Activated CD4-positive, alpha-beta T cell treated with anti-CD3 and anti-CD28 coated beads, Interleukin-2, Interleukin-6, amounts not matched to agents 100 ng/mL and 50 ng/mL, durations not matched to agents 16 hours and 8 hours (primary cell): ENCODE measurements at places on chromosomes 1 and 21.

GRCh38 chr21:26115305-26115704 is 55.3 kb downstream of the APP start:
- DNase-seq = no peak

- DNase-seq = no peak
Measured at GRCh38 chr1:211518330-211519289, 26.6 kb upstream of the RD3 start.

GRCh38 chr1:8911416-8912309 is 33.2 kb upstream of the ENO1 start:
- DNase-seq = no peak

DNA sequence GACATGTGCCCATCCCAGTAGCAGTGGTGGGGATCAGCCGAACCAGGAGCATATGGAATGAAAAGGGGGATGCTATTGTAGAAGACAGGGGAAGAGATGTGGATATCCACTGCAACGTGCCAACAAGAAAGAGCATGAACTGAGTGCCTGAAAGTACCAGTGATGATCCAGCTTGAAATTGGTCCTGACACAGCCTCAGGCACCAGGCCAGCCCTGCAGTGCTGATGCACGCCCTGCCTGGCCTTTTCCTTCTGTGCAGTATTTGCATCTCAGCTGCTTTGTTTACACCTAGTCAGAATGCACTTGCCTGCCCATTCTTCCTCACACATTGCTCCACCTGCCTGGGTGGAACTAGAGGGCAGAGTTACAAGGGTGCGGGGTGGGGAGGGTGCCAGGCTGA is 50.3 kb upstream of the ARTN start:
- no peak for DNase-seq

DNA sequence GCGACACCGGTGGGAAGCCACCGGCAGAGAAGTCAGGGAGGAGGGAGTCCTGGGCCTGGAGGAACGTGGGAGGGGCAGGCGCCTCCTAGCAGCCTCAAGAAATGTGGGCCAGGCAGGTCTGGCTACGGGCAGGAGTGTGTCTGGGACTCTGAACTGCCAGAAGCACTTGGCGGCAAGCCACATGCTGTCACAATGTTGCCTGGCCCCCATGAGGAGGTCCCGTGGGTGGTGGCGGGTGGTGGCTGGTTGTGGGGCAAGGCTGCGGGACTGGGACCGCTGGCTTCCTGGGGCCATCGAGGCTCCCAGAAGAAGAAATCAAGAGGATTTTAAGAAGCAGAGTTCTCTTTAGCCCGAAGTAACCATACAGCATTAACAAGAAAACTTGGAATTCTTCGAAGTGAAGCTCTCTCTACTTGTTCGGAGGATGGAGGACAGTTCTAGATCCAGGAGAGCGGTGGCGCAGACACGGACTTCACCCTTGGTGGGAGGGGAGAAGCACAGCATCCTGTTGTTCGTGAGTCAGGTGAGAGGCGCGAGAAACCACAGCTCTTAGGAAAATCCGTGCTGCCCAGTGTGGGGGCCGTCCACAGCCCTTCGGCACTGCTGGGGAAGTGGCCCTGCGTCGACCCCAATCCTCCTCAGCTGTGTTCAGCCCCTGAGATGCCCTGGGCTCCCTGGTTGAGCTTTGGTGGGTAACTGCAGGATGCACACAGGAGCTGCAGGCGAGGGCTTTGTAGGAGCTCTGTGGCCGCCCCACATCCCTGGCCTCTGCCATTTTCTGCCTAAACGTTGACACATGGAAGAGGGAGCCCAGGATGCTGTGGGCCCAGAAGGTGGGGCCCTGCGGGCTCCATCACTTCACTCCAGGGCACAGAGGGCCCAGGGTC is 12.4 kb downstream of the SKI start:
- DNase-seq = no peak

DNA sequence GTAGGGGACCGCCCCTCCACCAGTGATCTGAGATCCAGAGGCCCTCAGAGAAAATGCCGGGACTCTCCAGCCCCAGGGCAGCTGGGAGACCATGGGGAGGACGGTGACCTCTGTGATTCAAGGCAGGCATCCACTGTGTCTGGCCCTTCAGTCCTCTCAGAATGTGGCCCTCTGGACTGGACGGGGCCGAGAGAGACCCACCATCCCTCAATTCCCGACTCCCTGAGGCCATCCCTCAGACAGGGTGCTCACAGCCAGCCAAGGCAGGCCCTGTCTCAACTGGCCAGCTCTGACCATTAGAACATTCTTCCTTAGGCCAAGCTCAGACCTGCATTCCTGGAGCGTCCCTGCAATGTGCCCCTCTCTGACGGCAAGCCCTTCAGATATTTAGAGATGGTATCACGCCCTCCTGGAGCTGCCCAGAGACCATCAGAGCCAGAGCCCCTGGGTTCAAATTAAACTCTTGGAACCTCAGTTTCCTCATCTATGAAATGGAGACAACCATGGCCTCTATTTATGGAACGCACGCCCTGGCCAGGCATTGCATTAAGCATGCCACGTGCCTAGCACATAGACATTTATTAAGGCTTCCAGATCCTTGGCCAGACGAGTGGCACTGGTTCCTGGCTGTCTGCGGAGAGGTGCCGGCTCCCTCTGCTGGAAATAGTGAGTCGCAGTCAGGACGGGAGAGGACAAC is 9.6 kb upstream of the EPS8L3 start:
- peak; percentile 81 for DNase-seq

- DNase-seq = no peak
Measured at GRCh38 chr1:169484101-169484500, 1.6 kb downstream of the SLC19A2 start.

DNA sequence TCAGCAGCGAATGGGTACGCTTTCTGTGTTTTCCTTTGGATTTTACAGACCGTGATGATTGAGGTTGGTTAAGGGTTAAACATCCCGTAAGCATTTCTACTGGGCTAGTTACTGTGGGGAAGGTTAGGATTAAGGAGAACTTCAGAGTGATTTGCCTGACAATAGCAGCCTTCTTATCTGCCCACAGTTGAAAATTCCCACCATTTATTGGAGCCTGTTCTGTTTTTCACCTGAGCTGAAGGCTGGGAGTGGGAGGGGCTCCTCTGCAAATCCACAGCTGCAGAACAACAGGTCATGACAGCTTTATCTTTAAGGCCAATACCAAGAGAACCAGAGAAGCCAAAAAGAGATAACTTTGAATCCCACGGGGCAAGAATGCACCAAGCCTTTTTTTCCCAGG is 168.6 kb downstream of the KAZN start:
- DNase-seq = no peak

- DNase-seq = no peak
Measured at GRCh38 chr1:105914403-105914802, 1142.1 kb upstream of the PRMT6 start.

GRCh38 chr21:29221253-29221744 is 77.4 kb upstream of the BACH1 start:
- DNase-seq = no peak

DNA sequence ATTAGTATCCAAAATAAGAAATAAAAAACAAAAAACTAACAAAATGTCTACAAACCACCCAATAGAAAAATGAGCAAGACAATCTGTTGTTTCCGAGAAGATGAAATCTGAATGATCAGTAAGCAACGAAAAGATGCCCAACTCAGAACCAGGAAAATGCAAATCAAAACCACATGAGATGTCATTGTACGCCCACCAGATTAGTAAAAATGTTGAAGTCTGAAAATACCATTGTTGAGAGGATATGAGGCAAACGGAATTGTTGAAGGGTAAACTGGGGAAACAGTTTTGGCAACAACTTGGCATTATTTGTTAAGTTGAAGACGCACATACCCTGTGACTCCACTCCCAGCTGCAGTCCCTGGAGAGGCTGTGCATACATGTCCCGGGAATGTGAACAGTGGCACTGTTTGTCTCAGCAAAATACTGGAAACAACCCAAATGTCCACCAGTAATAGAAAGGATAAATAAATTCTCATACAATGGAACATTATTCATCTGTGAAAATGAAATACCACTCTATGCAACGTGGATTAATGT is 10.6 kb downstream of the ZBTB17 start:
- DNase-seq = peak; percentile 82

DNA sequence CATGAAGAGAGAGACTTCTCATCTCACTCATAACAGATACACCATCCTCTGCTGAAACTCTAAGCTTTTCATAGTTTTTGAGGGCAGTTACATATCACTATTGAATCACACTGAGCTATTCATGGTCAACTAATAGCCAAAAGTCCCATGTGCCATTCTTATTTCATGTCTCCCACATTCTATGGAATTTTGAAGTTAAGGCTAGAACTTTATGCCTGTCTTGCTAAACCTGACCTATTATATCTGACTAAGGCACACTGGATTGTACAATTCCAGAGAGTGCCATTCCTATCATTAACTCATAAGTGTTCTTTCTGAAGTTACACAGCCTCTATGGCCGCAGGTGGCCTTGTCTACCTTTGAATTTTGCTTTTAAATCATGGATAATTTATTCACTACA is 254.3 kb downstream of the PTPRC start:
- no peak for DNase-seq

GRCh38 chr21:40471103-40471502 is 375.9 kb downstream of the DSCAM start:
- DNase-seq = no peak
